ENCODE measurements at places on chromosomes 3 and 15.

- no peak for DNase-seq
Measured at GRCh38 chr3:117610156-117610555, 900.6 kb downstream of the TUSC7 start.

GRCh38 chr3:180855364-180855763 lies 57.1 kb upstream of the FXR1 start:
- DNase-seq, result no peak

GRCh38 chr3:113179235-113179824 lies 32.0 kb upstream of the BOC start:
- no peak for DNase-seq

- DNase-seq, result no peak
Measured at GRCh38 chr15:38463893-38464292, 10.0 kb downstream of the FAM98B start.

DNA sequence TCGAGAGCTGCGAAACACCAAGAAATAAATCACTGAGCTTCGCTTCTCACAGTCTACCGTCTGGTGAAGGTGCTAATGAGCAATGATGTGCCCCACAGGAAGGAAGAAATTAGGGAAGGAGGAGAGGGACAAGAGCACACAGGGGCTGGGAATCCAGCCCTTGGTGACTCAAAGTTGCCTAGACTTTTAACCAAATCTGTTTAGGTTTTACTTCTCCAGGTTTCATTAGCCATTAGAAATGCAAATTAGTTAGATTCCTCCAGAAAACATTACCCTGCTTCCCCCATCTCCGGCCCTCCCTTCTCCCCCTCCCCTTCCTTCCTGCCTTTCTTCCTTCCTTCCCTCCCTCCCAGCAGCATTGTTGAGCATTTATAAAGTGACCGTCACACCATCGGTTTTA lies 59.3 kb upstream of the UBE2E1 start:
- DNase-seq, result no peak

GRCh38 chr15:70077188-70078147 lies 20.2 kb downstream of the TLE3 start:
- no peak for DNase-seq

- no peak for DNase-seq
Measured at GRCh38 chr15:52161406-52161966, 29.7 kb downstream of the GNB5 start.

- no peak for DNase-seq
Measured at GRCh38 chr3:127997016-127997415, 55.2 kb upstream of the SEC61A1 start.

GRCh38 chr3:153599685-153600084 lies 437.7 kb downstream of the RAP2B start:
- no peak for DNase-seq

- DNase-seq, result no peak
Measured at GRCh38 chr3:9012521-9012920, 49.2 kb upstream of the RAD18 start.

DNA sequence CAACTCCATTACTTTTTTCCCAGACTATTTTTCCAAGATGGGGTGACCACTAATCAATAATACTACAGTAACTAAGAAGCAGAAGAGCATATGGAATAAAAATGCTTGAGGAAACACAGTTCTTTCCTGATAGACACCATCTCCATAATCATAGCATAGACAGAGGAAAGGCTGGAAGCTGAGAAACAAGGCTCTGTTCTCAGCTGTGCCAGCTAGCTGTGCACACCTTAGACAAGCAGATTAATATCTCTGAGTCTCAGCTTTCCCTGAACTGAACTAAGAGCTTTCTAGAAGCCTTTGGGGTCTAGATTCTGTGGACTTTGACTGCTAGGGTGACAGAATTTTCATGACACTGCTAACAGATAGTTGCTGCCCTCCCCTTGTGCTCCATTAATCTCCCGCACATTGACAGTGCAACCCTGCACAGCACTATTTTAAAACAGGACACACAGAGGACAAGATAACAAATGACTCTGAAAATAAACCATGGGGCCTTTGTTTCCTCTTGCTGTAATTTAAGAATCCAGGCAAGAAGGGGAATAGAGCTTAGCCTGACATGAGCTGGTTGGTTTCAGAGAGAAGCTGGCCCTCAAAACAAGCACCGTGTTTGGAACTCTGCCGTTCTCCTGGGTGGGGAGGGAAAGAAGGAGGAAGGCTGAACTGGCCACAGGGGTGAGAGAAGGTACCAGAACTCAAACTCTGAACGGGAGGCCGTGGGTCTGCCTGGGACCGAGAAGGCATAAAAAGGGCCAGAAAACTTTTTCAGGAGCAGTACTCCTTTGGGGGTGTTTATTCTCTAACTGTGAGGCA lies 67.4 kb downstream of the ATP13A5 start:
- no peak for DNase-seq

GRCh38 chr3:16378920-16379319 lies 113.9 kb downstream of the OXNAD1 start:
- no peak for DNase-seq

Data from dorsolateral prefrontal cortex (tissue), 122 donors.